ENCODE measurements at places on chromosomes 1 and 21. TPM values are rescaled to one million over a fixed set of nuclear protein-coding genes. Genes with fewer than 3 reads are reported as not detected.

- no peak overlapping the region for H3K27ac ChIP-seq
- H3K36me3 ChIP-seq: peaks cover 16% of the 10 kb centered on the region
- no peak overlapping the region for H3K4me3 ChIP-seq
- no peaks in the 10 kb centered on the region for H3K4me1 ChIP-seq
These were observed 14.3 kb downstream of the SETD4 start for GRCh38 chr21:36045993-36046392.

DNA sequence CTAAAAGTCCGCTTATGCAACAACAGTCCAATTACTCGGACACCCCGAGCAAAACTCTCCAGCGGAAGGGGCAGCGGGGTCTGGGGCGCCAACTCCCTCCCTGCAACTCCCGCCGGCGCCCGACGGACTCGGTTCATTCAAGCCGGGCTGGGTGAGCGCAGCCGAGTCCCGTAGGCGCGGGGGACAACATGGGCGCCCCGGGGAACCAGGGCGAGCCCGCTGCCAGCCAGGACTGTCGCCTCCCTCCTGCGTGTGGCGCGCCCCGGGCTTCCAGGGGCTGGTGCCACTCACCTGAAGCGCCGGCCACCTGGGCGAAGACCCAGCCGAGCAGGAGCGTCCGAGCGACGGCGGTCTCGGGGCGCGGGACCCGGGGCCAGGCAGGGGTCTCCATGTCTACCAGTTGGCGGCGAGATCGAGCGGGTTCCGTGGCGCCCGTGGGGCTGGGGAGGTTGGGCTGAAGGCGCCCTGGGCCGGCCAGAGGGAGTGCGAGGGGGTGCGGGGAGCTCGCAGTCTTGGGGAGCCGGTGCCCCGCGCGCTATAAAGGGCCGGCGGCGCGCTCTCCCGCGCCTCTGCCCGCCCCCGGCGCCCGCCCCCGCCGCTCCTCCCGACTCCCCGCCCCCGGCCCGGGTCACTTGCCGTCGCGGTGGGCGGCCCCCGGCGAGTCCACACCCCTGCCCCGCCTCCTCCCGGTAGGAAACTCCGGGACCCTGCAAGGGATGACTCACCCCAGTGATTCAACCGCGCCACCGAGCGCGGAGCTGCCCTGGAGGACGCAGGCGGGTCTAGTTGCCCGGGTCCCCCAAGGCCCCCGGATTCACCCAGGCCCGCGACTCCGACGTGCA, at the start of gene F3:
Gene F3 (minus strand): TSS at position 514 of the 842 bp plus-strand sequence. CDS start 123 bp downstream, at position 391.
- H3K36me3 ChIP-seq: no peaks in the 10 kb centered on the region
- H3K27me3 ChIP-seq: peaks cover 4% of the 10 kb centered on the region
- no peaks in the 10 kb centered on the region for H3K4me1 ChIP-seq
- DNase-seq: no peak

Gene TRIM46
- total RNA-seq: 3.5 TPM

DNA sequence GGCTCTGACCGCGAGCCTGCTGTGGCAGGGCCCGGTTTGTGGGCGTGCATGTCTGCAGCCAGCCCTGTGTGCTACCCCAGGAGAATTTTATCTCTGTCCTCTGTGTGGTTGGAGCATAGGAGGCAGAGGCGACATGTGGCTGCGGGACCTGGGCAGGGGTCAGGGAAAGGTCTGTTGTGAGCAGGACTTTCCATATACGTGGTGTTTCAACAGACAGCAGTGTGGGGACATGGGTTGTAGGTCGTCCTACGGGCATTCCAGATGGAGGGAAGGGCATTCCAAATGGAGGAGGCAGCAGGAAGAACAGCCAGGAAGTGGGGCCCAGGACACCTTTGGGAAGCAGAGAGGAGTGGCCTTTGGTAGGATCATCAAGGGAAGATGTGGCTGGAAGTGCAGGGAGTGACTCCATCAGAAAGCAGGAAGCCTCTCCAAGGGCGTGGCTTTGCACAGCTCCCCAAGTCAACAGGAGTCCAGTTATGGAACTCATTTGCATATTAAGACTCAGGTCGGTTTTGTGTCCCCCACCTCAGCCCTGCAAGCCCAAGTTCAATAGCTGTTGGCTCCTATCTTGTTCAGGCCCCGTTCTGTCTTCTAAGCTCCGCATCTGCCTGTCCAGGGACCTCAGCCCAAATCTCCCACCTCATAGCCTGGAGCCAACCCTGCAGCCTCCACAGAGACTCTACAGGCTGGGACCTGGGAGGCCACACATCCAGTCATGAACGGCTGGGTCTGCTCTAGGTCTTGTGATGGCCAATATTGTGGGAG, 309.1 kb downstream of the MATN1 start:
- no peak overlapping the region for H3K4me3 ChIP-seq
- DNase-seq: no peak
- H3K36me3 ChIP-seq: no peaks in the 10 kb centered on the region
- H3K4me1 ChIP-seq: no peaks in the 10 kb centered on the region

Gene DNASE2B
- total RNA-seq: not detected

GRCh38 chr1:84672080-84672854, 18.0 kb downstream of the SSX2IP start:
- no peaks in the 10 kb centered on the region for H3K36me3 ChIP-seq
- H3K4me1 ChIP-seq: no peaks in the 10 kb centered on the region
- H3K27ac ChIP-seq: no peak overlapping the region

DNA sequence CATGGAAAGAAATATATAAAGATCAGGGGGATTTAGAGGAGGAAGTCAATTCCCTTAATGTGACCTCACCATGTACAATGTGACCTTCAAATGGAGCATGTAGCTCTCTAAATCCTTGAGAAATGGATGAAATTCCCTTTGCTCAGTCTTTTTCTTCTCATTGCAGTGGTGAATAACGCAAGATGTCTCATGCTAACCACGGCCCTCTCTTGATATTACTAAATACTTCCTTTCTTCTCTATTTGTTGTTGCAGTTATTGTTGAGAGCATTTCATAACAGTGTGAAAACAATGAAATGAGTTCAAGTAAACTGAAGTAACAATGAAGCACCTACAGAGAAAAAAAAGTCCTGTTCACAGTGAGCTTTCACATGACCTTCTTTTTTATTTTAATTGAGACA, 55.6 kb downstream of the ZNF281 start:
- no peak overlapping the region for H3K4me3 ChIP-seq
- no peak overlapping the region for H3K27ac ChIP-seq
- DNase-seq: no peak
- H3K36me3 ChIP-seq: no peaks in the 10 kb centered on the region
- H3K4me1 ChIP-seq: peaks cover 16% of the 10 kb centered on the region
